ENCODE measurements at places on chromosomes 13 and 19.

DNA sequence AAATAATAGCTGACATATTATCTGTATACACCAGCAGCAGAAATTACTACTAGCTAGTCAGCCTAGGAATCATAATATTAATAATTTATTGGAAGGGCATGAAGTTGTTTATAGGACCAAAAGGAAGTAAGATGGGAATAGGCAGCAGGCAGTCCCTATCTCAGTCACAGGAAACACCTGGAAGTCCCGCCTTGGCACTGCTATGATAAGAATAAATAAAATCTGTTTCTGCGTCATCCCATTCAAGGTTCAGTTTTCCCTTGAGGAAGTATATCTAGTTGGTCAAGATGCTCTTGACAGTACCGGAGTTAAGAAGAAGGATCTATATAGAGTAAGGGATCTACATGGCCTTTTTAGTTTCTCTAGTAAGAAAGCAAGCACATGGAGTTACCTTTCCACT, 830.8 kb downstream of the DIAPH3 start:
- DNase-seq: no peak

DNA sequence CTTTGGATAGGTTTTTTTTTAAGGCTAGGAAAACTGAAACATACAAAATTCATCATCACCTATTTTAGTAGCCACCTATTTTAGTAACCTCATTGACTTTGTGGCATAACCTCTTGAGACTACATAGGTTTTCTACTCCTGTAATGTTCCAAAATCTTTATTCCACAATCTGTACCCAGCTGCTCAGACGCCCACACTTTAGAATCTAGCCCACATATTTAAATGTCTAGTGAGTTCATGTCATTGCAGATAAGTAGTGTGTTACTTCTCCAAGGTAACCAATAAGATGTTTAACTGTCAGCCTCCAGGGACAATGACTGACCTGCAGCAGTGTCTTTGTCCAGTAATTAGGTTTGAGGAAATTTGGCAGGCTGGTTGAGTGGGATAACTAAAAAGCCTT, 330.2 kb downstream of the MZT1 start:
- DNase-seq: no peak

GRCh38 chr19:40646743-40647254, 43.7 kb downstream of the NUMBL start:
- DNase-seq: no peak

DNA sequence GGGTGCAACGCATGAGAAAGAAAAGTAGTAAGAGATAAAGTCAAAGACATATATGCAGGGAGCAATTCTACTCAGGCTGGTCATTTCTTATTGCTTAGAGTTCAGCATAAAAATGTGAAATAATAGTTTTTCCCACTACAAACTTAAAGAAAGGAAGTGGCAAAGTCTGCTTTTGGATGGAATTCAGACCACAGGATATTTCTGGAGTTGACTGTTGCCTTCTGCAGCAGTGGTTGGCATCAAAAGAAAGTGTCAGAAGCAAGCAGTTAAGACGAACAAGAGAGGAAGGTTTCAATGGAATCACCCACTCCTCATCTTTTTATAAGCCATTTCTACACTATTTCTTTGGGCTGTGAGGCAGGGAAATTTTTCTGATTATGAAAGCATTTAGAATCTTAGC, 36.2 kb upstream of the TRPC4 start:
- DNase-seq: no peak

DNA sequence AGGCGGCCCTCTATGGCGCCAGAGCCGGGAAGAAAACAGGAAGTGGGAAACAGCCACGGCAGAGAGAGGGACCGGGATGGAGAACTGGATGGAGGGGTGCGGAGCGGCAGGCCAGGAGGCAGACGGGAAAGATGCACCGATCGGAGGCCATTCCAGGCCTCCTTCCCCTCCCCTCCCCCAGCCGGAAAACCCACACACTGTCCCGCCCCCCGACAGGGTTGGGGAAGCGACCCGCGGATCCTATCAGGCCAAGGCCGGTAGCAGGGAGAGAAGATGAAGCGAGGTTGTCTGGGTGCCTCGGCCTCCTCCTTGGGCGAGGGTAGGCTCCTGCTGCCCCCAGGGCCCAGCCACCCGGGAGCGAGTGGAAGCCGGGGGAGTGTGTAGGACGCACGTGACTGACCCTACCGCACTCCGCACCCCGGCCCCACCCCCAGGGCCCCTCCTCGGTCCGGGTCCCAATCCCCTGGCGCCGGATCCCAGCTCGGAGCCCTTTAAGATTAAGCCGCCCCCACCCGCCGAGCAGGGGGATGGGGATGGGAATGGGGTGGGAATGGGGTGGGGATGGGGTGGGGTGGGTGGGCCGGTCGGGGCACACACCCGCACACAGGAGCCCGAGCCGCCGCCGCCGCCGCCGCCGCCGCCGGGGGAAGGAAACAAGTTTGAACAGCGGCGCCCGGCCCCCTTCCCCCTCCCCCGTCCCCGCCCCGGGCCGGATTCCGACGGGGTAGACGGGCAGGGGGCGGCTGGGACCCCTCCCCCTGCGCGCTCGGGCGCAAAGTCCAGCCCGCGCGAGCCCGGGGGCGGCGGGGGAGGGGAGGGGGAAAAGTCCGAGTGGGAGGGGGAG, 1.5 kb downstream of the ERF start:
- no peak for DNase-seq

- no peak for DNase-seq
Measured at GRCh38 chr19:4542896-4543841, 3.3 kb upstream of the LRG1 start.

DNA sequence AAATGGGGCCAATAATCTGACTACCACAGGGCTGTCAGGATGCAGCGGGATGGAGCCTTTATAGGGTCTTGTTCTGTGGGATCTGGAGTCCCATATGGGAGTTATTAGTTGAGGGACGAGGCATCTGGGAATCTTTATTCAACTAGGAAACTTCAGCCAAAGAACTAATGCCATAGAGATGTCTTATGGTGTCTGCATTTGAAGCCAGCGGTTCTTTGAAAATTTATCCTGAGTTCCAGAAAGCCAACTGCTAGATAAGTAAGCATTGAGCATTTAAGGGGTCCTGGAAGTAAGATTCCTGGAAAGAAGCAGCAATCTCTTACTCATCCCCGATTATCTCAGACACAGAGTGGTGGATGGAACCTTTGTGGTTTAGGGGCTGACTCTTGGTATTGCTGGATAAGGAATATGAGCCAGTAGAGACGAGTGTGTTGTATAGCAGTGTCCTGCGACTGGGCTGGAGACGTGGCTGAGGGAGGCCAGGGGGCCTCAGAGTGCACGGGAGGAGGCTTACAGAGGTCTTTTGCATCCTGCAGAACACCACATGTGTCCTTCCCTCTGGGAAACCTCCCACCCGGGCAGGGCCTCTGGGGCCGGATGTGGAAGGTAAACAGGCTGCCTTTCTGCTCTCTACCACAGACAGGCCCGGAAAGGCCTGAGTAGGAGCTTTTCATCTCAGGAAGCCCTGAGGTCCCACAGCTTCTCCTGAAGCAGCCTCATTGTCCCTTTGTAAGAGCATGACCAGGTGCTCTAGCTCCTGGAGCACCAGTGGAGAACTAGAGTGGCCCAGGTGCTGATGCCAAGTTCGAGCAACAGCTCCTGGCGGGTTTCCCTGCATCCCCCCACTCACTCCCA, 28.8 kb downstream of the ACTN4 start:
- DNase-seq: no peak

DNA sequence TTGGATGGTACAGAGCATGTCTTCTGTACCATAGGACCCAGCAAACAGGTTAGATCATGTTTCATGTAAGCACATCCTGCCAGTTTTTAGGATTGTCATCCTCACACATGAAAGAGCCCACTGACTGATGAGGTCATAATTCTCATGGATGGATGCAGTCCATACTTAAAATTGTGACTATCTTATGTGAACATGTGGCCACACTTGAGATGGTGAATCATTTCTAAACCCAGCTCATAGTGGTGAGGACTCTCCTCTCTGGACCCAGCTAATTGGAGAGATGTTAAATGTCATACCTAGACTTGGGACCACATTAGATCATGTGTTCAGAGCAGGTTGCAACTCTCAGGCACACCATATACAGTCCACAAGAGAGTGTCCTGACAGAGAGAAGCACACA, 24.8 kb upstream of the ZNF254 start:
- DNase-seq: no peak

DNA sequence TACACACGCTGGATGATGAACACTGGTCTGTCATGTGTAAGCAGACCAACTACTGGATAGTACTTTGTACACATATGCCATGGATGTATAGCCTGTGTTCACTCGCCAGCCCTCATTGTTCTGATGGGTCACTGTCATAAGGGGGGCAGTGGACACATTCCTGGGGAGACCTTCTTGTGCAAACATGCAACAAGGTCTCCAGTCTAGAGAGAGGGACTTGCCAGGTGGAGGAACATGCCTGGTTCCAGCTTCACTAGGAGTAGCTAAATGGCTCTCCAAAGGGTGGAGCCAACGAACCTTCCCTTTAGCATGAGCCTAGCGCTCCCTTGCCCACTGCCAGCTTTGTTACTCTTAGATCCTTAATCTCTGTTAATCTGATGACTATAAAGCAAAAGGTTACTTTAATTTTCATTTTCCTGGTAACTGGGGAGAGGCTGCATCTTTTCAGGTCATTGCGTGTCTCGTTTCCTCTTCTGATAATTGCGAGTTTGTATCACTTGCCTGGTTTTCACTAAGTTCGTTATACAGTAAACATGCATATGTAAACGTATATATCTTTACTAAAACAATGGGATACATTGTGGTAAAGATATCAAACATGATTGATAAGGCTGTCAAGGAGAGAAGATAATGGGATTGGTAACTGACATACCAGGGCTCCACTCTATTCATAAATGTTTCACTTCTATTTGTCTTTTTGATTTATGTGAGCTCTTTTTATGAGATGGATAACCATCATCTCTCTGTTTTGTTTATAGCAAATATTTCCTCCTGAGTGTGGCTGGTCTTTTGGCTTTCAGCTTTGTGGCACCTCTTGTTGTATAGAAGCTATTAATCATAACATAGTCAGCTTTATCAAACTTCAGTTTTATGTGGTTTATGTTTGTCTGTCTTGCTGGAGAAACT, 235.2 kb upstream of the SGCG start:
- no peak for DNase-seq

DNA sequence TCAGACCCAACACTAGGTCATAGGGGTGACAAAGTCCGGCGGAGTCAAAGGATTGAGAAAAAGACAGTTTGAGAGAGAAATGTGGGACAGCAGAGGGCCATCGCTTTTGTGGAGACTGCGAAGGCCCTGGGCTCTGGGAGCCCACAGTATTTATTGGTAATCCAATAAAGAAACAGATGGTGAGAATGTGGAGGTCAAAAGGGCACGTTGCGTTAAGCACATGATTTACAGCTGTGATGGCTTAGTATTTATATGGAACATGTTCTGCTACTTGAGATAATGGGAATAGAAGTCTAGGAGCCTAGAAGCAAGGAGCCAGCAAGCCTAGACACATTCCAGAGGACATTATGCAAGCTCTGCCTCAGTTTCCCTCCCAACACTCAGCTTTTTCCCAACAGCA, 2521.1 kb downstream of the PCDH9 start:
- DNase-seq: no peak

GRCh38 chr13:53612200-53612599, 583.6 kb downstream of the OLFM4 start:
- DNase-seq: no peak

DNA sequence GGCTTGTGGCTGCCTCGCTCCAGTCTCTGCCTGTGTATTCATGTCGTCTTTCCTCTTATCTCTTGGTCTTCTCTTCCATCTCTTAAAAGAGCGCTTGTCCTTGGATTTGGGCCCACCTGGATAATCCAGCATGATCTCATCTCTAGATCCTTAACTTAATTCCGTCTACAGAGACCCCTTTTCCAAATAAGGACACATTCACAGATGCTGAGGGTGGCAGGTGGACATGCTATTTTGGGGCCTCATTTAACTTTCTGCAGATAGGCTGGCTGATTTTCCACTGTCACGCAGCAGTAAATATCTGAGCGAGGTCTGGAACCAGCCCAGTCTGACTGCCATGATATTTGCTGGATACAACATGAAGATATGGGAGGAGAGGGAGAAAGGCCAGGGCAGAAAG, 41.5 kb upstream of the TSHZ3 start:
- DNase-seq: no peak

GRCh38 chr13:31056644-31057271, 104.9 kb downstream of the HSPH1 start:
- no peak for DNase-seq

DNA sequence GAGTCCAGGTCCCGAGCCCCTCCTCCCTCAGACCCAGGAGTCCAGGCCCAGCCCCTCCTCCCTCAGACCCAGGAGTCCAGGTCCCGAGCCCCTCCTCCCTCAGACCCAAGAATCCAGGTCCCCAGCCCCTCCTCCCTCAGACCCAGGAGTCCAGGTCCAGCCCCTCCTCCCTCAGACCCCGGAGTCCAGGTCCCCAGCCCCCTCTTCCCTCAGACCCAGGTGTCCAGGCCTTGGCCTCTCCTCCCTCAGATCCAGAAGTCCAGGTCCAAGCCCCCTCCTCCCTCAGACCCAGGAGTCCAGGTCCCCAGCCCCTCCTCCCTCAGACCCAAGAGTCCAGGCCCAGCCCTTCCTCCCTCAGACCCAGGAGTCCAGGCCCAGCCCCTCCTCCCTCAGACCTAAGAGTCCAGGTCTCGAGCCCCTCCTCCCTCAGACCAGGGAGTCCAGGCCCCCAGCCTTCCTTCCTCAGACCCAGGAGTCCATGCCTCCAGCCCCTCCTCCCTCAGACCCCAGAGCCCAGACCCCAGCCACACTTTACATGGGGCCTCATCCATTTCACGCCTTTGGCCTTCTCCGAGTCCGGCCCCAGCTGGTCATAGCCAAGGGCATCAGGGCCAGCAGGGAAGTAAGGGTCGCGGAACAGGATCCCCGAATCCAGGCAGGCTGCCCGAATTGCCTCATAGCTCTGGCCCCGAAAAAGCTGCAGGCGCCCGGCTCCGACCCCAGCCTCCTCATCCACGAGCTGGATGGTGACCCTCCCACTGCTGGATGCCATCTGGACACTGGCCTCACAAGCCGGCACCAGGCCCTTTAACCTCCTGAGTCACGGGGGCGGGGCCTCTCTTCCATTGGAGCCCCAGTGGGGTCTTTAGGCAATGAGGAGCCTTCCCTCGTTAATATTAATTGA, 628 bp downstream of the CAPN12 start:
- no peak for DNase-seq

DNA sequence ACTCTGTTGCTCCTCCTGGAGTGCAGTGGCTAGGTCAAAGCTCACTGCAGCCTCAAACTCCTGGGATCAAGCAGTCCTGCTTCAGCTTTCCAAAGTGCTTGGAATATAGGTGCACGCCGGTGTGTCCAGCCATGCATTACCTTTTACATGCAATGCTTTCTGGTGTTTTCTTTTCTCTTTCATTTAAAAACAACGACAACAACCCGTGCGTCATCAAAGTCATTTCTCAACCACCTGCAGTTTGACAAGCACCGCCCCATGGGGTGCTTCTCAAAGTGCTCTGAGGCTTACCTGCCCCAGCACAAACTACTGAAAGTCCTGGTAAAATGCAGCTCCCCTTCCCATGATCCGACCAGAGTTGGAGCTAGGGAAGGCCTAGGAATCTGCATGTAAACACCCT, 7.1 kb downstream of the QTRT1 start:
- DNase-seq: no peak

Data from NCI-H2029 treated with DMSO at 0.1 percent for 48 hours (cell line).